Bone marrow (tissue), 2 donors: ENCODE measurements at places on chromosomes 5 and 9.

DNA sequence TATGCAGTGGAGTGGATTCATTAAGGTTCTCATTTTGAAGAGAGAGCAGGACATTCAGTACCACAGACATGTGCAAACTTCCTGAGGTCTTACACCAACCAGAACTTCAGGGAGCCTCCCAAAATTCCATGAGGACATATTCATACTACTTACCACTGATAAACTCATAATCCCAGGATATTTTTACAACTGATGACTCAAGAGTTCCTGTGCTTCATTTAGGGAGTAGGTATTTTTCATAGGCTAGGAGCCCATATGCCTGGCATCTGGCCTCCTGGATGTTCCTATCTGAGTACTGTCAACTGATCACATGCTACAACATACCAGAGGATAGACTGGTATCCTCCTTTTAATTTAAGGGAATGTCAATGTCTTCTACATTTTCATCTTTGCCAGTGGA lies 578.0 kb downstream of the EFNA5 start:
- DNase-seq, result no peak

DNA sequence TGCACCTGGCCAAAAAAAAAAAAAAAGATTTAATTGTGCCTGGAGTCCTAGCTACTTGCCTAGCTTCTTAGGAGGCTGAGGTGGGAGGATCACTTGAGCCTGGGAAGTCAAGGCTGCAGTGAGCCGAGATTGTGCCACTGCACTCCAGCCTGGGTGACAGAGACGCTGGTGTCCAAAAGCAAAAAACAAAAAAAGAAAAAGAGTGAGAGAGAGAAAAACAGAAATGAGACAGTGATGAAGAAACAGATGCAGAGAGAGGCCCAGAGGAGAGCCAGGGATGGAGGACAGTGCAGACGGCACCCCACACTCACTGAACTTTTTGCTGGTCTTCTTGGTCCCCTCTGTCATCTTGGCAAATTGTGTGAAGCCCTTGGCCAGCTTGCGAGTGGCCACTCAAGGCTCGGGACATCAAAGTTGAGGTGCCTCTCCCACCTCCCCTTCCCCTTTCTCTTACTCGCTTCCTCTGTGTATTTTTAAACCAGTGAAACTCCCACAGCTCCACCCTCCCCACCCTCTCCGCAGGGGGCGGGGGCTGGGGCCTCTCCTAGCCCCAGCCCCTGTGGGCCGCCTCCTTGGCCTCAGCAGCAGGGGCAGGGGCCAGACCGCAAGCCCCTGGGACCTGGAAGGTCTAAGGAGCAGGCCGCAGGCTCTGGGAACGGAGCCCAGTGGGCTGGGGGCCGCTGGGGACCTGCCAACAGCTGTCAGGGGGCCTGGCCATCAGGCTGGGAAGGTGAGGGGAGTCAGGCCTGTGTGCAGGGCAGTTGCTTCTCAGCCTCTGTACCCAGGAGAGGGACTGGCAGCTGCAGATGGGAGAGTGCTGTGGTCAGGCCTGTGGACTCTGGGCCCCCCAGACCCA lies at the start of gene SH2D3C:
TSS of gene SH2D3C (minus strand) at position 387 of the 856 bp plus-strand sequence. CDS start at position 348, 39 bp downstream.
- no peak for DNase-seq

- no peak for DNase-seq
Measured at GRCh38 chr9:130150779-130151382, 21.3 kb upstream of the NCS1 start.

DNA sequence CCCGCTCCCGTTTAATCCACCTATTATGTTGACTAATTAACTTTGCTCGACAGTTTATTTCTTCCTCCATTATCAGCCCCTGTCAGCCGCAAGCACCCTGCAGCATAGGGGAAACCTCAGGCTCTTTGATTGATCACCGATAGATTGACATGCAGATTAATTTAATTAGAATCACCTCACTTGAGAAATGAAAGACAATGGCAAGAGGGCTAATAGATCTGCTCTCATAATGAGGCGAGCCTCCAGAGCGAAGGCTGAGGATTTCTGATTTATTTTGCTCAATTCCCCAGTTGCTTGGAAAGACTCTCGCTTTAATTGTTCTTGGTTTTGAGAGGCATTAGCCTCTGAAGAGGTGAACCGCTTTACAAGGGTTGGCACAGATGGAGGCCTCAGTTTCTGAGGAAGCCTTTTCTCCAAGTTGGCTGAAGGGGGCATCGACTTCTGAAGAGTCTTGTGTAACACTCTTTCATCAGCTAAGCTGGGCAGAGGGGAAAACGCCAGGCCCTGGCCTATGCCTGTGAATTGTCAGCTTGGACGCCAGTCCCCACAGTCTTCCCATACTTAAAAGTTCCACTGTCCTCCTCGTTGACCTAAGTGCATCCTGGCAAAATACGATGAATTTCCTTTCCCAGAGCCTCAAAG lies 275.4 kb downstream of the EBF1 start:
- DNase-seq, result no peak

GRCh38 chr5:168362097-168362885 lies 70.8 kb downstream of the WWC1 start:
- no peak for DNase-seq

DNA sequence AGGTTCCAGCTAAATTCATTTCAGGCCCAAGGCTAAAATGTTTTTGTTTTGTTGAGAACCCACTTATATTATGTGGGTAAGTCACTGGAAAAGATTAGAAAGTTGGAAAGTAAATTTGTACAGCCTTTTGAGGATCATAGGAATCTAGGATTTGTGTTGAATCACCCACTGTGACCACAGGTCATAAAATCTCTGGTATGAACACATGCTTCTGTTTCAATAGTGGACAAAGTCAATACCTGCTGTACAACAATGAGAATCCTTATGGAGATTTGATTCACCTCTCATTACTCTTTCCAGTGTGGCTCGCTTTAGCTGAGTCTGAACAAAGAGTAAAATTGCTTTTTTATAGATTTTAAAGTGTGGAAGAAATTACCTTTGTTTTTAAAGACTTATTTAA lies 369.5 kb downstream of the TMEM167A start:
- no peak for DNase-seq

DNA sequence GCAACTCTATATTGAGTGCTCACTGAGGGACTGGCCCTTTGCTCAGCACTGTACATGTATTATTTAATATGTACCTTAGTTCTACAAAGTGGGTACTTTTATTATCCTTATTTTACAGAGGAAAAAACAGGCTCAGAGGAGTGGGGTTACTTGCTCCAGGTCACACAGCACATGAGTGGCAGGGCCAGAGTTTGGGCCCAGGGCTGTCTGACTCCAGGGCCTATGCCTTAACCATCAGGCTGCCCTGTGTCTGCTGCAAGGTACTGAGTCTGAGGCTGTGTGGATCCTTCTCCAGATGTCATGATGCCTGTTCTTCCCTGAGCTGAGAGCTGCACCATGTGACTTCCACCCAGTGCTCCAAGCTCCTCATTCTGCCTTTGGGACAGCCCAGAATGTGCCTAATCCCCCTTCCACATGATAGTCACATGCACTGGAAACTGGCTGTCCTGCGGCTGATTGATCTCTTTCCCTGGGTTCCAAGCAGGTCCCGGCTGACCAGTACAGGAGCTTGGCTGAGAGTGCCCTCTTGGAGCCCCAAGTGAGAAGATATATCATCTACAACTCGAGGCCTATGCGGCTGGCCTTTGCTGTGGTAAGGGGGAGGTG lies 15.4 kb downstream of the TMEM268 start:
- DNase-seq, result no peak

- no peak for DNase-seq
Measured at GRCh38 chr5:127042593-127042992, 12.2 kb upstream of the MARCHF3 start.

- no peak for DNase-seq
Measured at GRCh38 chr5:37836235-37836591, 3.6 kb downstream of the GDNF start.

DNA sequence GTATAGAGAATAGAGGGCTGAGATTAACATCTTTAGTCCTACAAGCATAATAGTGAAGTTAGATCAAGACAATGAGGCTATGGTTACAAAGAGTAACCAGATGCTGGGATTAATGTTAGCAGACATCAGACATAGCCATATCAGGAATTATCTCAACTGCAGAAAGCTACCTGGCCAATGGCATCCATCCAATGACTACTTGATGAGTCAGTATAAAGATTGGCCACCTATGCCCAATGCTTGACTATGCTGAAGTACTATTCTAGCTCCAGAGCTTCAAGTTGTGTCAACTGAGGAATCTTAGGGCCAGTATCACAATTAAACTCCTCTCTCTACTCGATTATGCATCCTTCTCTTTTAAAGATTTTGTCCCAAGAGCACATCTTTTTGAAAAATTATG lies 541.4 kb downstream of the PRELID2 start:
- no peak for DNase-seq

GRCh38 chr5:172573986-172574870 lies 66.8 kb upstream of the NEURL1B start:
- DNase-seq, result no peak

- no peak for DNase-seq
Measured at GRCh38 chr5:146409054-146409671, 38.0 kb upstream of the TCERG1 start.

GRCh38 chr5:133838286-133838685 lies 130.1 kb downstream of the C5orf15 start:
- no peak for DNase-seq

- DNase-seq, result no peak
Measured at GRCh38 chr9:114224247-114224610, 68.9 kb downstream of the COL27A1 start.

- DNase-seq, result no peak
Measured at GRCh38 chr9:132978451-132979131, at the start of gene GFI1B. Gene GFI1B (plus strand): TSS chr9:132978694. CDS start chr9:132986679, 7,985 bp downstream.

DNA sequence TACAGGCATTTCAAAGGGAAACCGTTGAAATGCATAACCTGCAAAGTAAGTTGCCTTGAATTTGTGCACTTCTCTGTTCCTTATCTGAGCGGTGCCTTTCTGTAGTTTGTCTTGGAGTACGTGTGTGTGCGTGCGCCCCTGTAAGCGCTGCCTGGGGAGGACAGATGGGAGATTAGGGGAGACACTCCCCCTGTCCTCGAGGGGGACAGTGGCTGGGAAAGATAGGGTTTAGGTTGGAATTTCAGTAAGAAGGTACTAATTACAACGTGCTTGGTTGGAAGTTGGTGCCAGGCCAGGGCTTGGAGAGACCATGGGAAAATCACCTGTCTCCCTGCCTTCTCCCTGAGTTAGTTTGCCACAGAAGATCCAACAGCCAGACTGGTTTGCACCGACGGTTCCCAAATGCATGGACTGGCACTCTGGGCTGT lies 73.2 kb downstream of the PIK3R1 start:
- no peak for DNase-seq

- no peak for DNase-seq
Measured at GRCh38 chr5:57447658-57448057, 35.0 kb downstream of the ACTBL2 start.

- DNase-seq, result no peak
Measured at GRCh38 chr5:28743025-28743715, 1704.8 kb upstream of the CDH9 start.

- DNase-seq, result no peak
Measured at GRCh38 chr9:114511978-114512874, 7.0 kb upstream of the WHRN start.

DNA sequence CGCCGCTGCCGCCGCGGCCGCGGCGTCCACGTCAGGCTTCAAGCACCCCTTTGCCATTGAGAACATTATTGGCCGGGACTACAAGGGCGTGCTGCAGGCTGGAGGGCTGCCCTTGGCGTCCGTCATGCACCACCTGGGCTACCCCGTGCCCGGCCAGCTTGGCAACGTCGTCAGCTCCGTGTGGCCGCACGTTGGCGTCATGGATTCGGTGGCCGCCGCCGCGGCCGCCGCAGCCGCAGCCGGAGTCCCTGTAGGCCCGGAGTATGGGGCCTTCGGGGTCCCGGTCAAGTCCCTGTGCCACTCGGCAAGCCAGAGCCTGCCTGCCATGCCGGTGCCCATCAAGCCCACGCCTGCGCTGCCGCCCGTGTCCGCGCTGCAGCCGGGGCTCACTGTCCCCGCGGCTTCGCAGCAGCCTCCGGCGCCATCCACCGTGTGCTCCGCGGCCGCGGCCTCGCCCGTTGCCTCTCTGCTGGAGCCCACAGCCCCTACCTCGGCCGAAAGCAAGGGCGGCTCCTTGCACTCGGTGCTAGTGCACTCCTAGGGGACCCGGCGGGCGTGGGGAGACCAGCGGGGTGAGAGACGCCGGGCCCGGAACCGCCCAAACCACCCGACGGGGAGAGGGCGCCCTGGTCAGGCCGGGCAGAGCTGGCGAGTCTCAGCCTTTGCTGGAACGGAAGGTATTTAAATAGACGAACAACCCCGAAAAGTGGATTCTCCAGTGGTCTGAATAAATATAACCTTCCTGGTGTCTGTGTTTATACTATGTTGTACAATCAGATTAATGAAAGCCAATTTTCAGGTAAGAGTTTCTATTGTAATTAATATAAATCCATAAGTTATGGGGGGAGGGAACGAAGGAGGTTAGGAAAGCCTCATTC lies 1.2 kb downstream of the FOXB2 start:
- DNase-seq, result no peak

DNA sequence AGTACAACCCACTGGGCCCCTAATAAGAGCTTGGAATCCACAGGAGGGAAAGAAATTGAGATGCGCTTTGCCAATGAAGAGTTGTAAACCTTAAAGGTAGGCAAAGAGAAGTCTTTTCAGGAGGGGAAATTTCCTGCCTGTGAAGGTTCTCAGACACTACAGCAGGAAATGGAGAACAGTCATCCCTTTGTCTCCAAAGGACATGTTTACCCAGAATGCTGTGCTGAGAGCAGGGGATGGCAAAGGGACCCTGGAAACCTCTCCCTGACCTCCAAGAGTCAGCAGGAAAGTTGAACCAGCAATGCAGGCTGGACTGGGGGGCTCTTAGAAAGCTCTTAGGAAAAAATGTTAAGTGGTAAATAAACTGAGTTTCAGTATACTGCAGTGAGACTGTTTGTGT lies 103.2 kb downstream of the AK8 start:
- DNase-seq, result no peak

- no peak for DNase-seq
Measured at GRCh38 chr5:178469011-178469974, 120.9 kb downstream of the COL23A1 start.

DNA sequence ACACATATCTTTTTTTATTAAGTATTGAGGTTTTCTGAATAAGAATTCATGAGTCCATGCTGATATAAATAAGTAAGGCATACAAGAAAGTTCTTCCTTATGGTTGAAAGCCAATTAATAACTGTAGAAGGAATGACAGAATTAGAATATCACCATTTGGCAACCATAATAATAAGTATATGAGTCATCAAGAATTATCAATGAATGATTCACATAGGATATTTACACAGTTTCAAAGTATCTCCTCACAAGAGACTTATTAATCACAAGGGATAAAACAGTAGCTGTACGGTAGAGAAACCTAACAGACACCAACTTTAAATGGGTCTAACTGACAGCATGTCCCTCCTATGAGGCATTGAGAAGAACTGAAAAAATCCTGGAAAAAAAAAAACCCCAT lies 161.6 kb downstream of the NR3C1 start:
- no peak for DNase-seq

- no peak for DNase-seq
Measured at GRCh38 chr5:130333089-130333488, 428.8 kb downstream of the CHSY3 start.

GRCh38 chr5:105088961-105089360 lies 1526.4 kb upstream of the NUDT12 start:
- no peak for DNase-seq

GRCh38 chr9:101893661-101894646 lies 155.5 kb upstream of the GRIN3A start:
- DNase-seq, result no peak
